ENCODE measurements at places on chromosomes 3 and 15.

- no peak for DNase-seq
These were observed 4.9 kb upstream of the GPR87 start for GRCh38 chr3:151321526-151321925.

GRCh38 chr15:59333401-59334075 lies 39.1 kb downstream of the MYO1E start:
- DNase-seq, result no peak

GRCh38 chr15:27670486-27671209 lies 428.5 kb downstream of the OCA2 start:
- no peak for DNase-seq

- DNase-seq, result no peak
These were observed 52.4 kb upstream of the SRGAP3 start for GRCh38 chr3:9301798-9302197.

GRCh38 chr3:22887664-22888291 lies 315.3 kb upstream of the UBE2E2 start:
- DNase-seq, result no peak

- DNase-seq, result no peak
These were observed 161.4 kb downstream of the CHST2 start for GRCh38 chr3:143280984-143281383.

- no peak for DNase-seq
These were observed 20.7 kb downstream of the FLNB start for GRCh38 chr3:58028902-58029301.

DNA sequence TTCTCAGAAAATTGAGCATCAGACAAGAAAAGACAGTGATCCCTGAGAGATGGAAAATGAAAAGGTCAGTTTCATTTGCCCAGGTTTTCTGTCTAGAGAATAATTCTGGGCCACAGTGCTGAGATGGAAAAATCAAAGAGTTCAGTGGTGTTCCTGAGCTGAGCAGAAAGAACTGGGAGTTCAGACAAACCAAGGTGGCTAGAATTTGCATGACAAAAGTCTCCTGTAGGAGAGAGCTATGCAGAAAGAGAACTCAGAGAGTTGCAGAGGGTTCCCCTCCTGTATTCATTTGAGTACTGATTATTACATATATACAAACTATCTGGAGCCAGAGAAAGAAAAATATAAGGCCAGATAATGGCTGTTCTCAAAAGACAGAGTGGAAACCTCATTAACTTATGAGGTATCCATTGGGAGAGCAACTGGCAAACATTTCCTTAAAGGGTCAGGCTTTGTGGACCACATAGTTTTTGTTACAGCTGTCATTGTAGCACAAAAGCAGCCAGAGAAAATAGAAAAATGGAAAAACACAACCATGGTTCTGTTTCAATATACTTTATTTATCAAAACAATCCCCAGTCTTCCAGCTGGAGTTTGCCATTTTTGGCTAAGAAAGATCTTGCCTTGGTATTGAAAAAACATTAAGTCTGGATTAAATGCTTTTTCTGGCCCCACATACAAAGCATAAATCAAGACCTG lies 1004.1 kb downstream of the TBL1XR1 start:
- DNase-seq, result no peak

DNA sequence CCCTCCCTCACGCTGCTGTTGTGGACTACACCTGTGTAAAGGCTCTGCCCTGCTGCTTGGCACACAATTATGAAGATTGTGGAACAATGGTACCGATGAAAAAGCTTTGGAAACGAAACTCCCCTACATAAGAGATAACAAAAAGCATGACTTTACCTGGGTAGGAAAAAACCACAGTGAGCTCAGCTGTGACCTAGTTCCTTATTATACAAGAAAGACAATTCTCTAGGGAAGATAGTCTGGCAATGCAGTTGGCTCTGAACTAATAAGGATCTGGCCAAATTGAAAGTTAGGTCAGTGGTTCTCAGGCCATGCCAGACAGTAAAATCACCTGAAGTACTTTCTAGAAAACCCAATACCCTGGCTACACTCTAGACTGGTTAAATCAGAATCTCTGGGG lies 16.1 kb downstream of the CLEC3B start:
- DNase-seq, result no peak

DNA sequence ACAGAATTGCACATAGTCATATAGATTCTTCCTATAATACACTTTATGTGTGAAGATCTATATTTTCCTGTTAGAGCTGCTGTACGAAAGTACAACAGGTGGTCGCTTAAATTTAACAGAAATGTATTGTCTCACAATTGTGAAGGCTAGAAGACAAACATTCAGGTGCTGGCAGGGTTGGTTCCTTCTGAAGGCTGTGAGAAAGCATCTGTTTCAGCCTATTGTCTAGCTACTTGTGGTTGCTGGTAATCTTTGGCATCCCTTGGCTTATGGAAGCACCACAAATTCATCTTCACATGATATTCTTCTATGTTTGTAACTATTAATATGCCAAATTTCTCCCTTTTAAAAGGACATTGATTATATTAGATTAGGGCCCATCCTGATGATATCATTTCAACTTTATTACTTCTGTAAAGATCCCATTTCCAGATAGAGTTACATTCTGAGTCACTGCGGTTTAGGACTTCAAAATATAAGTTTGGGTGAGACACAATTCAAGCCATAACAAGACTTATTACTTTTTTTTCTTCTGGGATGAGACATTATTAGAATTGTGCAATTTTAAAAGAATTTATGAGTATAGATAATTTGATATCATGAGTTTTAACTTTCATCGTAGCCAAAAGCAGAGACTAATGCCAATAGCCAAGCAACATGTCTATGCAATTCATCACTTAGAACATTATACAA lies 248.1 kb upstream of the BCHE start:
- DNase-seq, result no peak

DNA sequence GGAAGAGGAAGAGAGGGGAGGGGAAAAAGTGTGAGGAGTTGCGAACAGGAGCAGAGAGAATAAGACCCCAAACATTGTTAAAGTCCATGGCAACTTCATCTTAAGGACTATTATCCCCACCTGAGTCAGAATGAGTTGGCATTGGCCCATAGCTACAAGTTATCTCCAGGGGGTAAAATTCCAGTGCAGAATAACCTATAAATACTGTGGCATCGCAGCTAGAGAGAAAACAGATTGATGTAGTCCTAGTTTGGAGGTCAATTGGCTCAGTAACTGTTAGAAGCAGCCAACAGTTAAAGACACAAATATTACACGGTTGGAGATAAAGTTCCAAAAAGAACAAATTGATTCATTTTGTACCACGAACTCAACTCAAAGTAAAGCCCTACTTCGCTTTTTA lies 313.9 kb upstream of the CCDC54 start:
- no peak for DNase-seq

DNA sequence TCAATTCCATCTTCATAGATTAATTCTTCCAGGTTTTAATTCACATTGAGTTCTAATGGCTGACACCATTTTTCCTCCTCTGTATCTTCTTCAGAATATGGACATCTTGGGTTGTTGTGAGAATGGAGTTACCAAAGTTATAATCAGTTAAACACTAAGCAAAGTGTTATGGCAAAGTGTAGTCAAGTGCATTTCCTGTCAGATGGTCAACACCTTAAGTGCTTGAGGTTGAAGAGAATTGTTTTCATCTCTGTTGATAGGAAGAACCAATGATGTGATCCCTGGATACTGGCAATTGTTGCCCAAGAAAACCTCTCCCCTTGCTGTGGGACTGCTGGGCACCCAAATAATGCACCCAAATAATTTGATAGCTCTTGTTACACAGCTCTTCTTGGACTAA lies 102.6 kb upstream of the SATB1 start:
- DNase-seq, result no peak

DNA sequence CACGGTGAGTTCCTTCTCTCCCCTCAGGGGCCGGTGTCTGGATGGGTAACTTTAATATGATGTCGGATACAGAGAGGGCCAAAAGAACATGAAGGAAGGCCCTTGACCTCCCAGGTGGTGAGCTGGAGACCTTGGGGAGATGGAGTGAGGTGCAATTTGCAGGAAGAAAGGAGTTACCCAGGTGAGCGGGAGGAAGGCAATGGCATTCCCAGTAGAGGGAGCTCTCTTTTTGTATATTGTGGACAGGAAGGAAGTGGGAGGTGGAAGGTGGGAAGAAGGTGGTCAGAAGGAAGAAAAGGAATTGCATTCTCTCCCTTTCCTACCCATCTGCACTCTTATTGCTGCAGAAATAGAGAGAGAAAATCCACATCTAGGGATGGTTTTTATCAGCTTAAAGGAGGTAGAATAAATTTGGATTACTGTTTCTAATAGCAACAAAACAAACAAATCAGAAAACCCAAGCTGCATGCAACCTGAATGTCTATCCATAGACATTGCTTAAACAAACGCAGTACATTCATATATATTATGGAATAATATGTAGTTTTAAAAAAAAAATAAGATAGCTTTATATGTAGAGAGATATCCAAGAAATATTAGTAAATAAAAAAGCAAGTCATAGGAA lies 169.0 kb upstream of the TSC22D2 start:
- DNase-seq, result no peak

GRCh38 chr3:139117136-139117675 lies 72.5 kb upstream of the PRR23C start:
- DNase-seq, result no peak

DNA sequence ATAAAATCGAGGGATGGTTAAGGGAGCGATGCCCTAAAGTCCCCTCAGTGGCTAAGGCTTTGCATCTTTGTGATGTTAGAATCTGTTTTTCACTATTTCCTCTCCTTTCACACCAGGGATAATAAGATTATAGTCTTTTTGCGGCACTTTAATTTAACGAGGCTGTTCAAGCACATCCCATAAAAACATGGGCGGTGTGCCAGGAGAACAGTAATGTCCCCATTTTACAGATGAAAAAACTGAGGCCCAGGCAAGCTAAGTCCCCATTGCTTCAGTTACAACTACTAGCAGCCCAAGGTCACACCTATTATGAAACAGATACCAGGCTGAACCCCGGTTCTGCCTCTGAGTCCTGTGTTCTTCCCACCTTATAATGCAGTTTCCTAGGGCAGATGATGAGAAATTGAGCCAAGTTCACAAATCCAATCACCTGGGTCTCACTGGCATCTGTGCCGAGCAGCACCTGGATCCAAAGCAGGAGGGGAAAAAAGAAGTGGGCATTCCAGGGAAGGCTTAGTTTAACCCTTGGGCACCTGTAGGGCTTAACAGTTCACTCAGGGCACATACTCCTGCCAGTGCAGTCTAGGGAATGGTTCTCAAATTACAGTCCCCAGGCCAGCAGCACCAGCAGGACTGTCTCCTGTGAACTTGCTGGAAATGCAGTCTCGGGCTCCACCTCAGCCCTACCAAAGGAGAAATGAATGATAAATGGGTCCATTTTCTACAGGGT lies 169.3 kb downstream of the RAB11A start:
- no peak for DNase-seq

- no peak for DNase-seq
These were observed 2.9 kb downstream of the SHOX2 start for GRCh38 chr3:158103081-158103886.

DNA sequence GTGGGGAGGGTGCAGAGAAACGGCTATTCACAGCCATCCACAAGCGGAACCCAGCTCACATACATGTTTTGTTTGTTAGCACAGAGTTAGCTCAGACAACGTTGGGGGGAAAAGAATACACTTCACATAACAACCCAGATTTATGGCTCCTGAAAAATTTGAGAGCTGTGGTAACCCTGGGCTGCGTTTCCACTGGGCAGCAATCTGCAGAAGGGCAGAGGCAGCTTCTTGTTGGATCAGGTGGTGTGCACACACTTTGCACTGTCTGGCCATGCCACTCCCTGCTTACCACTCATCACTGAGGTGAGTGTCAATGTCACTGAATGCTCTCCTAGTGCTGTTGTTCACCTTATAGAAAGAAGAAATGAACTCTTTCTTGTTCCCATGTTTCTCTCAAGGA lies 299.8 kb upstream of the SOX14 start:
- DNase-seq, result no peak

DNA sequence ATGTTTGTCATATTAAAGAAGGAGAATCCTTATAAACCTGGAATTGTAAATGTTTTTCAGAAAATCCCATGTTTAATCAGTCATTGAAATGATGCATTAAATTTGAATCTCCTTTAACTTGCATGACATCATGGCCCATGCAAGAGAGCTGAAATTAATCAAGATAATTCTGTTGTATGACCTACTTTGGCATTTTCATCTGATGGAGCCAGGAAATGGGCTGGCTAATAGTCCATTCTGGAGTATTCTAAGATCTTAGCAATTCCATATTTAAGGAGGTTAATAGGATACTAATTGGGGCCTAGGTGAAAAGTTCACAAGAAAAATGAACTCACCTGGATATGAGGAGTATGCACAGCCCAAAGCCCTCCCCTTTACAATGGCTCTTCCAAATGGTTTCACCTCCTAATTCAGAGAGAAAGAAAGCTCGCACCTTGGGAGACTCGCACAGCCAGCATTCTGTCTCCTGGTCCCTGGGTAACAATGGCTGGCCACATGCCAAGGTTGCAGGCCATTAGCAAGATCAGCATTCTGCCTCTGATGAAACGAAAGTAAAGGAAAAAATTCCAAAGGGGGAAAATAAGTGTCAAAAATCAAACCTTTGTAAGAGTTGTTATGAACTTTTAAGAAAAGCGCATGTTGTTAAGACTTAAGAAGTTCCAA lies 786.4 kb downstream of the MCTP2 start:
- no peak for DNase-seq

- DNase-seq, result no peak
These were observed 36.6 kb downstream of the CD86 start for GRCh38 chr3:122091602-122092295.

All from naive thymus-derived CD8-positive, alpha-beta T cell (primary cell).